NCI-H446 treated with DMSO at 0.1 percent for 48 hours (cell line): ENCODE measurements at places on chromosomes 2 and 18.
A peak's percentile ranks its signal among the peaks of the same experiment; 100 is the strongest.

- no peak for DNase-seq
These were observed 517.2 kb upstream of the ACVR2A start for GRCh38 chr2:147327613-147328012.

DNA sequence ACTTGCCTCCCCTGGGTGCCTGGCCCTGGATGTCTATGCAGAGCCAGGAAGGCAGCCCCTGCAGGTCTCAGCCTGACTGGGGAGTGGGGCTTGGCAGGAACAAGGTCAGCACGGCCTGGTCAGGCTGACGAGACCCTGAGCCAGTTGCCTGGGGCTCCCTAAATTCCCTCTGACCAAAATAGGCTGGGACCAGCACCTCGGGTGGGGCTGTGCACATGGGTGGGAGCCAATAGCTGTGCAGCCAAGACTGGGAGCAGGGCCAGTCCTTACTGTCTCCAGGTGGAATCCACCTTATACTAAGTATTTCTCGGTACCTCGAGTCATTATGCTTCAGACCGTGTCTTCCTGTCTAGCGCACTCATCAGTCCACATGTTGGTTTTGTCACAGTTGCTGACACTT is 11.4 kb upstream of the IL1R2 start:
- DNase-seq, result no peak

- DNase-seq, result no peak
These were observed 830.2 kb upstream of the SOX11 start for GRCh38 chr2:4862031-4862430.

DNA sequence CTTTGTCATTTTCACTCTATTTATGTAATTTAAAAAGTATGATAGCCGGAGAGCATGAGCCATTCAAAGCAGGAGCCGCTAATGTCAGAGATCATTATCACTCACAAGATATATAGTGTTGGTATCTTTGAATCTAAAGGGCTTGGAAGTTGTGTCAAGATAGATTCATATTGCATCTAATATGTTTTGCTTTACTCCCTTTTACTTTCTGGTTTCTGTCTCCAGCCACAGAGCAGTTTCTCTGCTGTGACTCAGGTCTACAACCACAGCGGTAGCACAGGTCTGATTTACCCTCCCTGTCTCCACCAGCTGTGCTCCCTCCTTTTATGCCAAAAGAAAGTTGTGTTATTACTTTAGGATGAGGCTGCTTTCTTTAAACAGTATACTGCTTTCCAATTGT is 424.0 kb downstream of the ARHGAP15 start:
- DNase-seq, result no peak

GRCh38 chr2:172046080-172046678 is 39.1 kb upstream of the DLX1 start:
- DNase-seq, result no peak

DNA sequence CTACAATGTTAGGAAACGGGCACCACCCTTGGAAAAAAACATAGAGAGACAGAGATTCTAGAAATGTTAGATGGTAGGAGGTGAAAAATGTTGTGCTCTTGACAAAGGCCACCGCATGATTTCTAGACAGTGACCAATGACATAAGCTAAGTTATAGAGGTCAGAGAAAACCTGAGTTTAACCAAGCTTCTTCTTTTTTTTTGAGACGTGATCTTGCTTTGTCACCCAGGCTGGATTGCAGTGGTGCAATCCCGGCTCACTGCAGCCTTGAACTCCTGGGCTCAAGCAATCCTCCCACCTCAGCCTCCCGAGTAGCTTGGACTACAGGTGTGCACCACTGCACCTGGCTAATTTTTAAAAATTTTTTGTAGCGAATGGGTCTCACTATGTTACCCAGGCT is 13.0 kb downstream of the FER1L5 start:
- DNase-seq, result no peak

DNA sequence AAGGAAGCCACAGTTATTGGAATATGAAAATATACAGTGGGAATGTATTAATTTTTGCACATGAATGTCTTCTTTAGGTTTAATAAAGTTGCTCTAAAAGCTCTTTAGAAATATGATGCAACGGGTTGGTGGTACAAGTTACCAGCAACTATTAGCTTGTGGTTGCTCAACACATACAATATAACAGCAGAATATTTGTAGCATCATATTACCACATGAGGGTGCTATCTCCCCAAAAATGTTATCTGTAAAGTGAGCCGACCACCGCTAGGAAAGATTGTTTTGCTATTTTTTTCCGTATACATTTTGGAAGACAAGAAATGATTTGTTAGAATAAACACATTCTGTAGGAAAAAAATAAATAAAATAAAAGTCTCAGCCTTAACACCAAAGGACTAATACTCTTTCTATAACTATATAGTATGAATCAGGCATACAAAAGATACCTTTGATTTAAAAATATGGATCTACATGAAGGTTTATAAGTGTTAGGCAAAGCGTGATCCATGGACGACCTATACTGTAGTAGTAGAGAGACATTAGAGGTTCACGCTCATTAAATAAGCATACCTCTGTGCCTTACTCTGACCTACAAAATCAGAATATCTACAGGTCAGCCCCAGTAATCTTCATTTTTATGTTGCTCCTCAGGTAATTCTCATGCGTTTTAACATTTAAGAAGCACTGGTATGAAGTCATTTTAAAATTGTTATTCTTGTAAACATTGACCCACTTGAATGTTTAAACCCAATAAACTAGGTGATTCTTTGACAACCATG is 1110.6 kb upstream of the ACVR2A start:
- peak; percentile 36 for DNase-seq

- DNase-seq, result no peak
These were observed 73.4 kb downstream of the CDCA7 start for GRCh38 chr2:173427887-173428668.

DNA sequence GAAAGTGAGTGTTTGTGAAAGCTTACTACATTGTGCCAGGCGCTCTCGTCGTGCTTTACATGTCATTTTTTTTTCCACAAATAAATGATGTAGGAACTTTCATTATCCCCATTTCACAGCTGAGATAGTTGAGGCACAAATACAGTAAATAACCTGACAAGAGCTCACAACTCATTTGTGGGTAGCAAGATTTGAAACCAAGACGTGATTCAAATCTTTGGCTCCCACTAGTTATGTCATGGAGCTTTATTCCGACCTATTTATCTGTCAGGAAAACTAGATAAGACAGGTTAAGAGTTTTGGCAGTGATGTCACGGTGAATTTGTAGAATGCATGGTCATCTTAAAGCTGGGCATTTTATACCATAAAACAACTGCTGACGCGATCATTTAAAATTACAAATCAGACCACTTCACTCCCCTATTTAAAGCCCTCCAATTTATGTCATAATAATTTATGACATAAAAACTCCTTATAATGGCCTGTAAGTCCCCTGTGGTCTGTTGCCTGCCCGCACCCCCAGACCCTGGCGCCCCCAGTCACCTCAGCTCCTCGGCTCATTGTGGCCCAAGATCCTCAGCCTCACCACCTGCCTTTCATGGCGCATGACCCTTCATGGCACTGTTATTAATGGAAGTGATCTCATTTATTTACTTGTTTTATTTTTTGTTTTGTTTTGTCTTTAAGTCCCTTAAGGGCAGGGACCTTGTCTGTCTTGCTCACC is 678 bp upstream of the ZNF24 start:
- no peak for DNase-seq

GRCh38 chr2:79393806-79394484 is 118.9 kb upstream of the CTNNA2 start:
- no peak for DNase-seq

GRCh38 chr2:138500592-138501424 is 762 bp upstream of the SPOPL start:
- DNase-seq, result no peak

- DNase-seq, result no peak
These were observed 47.3 kb upstream of the HPCAL1 start for GRCh38 chr2:10255189-10256030.

DNA sequence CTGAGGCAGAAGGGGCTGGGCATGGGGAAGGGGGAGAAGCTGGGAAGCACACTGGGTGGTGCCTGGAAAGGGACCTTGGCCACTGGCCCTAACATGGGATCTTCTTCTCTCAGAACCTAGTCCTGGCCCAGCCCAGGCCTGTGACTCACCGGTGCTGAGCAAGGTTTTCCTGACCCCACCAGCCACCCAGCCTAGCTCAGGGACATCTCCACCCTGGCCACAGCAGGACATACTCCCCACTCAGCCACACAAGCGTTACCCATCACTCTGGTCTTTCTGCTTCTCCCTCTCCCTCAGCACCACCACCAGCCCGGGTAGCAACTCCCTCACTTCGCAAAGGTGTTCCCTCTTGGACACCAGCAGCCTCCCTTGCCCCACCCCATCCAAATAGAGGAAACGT is 22.8 kb downstream of the TNS1 start:
- DNase-seq, result no peak

GRCh38 chr2:10903861-10904210 is 7.9 kb upstream of the KCNF1 start:
- DNase-seq, result no peak

DNA sequence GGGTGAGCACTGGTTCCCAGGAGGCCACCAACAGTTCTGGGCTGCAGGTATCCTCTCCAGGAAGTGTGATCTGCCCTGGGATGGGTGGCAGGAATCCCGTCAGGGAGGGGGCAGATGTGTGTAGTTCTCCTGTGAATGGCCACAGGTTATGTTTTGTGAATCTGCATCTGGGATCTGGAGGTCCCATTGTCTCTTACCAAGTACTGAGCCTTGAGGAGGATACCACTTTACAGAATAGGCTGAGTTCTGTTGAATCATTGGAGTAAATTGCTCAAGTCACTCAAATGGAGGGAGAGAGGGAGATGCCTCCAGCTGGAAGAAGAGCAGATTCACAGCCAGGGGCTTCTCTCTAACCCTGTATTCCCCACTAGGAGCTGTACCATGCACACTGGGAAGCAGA is 168.2 kb downstream of the ANKRD30B start:
- DNase-seq, result no peak

- DNase-seq, result peak; percentile 27
These were observed 27.2 kb upstream of the EML4 start for GRCh38 chr2:42141687-42142546.

DNA sequence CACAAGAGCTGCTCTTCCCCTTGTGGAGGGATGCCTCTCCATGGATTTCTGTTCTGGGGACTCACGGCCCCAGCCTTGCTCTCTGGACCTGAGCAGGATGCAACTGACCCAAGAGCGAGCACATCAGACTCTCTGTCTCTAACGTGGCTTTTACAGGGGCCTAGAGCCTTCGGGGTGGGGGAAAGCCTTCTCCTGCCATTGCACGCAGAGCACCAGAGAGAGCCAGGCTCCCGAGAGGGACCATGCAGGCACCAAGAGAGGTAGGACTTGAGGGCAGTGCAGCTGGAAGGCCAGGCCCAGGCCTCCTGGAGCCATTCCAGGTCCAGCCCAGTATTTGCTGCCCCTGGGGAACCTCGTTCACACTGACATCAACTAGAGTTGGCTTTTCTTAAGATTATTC is 475.6 kb upstream of the MYT1L start:
- no peak for DNase-seq

DNA sequence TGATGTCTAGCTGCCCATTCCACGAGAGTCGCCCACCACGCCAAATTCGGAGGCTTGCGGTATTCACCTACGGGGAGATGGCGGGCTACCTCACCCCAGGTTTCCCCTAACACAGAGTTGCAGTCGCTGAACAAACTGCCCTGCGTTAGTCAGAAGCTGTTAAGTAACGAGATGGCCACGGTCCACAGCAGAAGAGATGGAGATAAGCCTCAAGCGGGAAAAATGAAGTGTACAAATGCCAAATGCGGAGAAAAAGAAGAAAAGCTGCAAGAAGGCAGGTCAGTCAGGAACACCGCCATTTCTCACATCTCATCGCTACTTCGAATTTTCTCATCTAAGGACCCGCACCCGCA is 425 bp downstream of the ASB3 start:
- no peak for DNase-seq

DNA sequence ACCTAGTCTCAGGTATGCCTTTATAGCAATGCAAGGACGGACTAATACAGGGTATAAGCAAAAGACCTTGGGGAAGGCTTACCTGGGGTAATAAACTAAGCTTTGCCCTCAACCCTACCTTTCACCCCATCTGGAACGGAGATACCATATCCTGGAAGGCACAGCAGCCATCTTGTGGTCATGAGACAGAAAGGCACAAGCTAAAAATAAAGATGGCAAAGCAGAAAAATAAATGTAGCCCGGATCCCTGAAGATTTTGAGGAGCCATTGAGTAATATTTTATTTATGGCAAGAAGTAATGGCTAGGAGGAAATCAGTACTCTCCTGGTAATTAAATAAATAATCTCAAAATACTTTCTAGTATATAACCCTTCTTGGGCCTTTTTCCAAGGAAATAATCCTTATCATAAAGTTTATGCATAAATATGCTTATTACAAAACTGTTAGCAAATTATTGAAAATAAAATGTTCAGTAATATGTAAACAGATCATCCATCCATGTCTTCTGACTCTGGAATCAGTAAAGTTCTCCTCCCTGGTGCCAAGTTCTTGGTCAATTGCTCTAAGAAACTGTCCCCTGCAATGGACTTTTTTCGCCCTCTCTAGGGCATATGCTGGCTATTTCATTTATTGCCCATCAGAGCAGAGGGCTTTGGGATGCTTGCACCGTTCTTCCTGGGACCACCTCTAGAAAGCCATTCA is 198.7 kb downstream of the SPP2 start:
- no peak for DNase-seq

GRCh38 chr2:30031184-30031583 is 109.8 kb upstream of the ALK start:
- DNase-seq, result no peak

DNA sequence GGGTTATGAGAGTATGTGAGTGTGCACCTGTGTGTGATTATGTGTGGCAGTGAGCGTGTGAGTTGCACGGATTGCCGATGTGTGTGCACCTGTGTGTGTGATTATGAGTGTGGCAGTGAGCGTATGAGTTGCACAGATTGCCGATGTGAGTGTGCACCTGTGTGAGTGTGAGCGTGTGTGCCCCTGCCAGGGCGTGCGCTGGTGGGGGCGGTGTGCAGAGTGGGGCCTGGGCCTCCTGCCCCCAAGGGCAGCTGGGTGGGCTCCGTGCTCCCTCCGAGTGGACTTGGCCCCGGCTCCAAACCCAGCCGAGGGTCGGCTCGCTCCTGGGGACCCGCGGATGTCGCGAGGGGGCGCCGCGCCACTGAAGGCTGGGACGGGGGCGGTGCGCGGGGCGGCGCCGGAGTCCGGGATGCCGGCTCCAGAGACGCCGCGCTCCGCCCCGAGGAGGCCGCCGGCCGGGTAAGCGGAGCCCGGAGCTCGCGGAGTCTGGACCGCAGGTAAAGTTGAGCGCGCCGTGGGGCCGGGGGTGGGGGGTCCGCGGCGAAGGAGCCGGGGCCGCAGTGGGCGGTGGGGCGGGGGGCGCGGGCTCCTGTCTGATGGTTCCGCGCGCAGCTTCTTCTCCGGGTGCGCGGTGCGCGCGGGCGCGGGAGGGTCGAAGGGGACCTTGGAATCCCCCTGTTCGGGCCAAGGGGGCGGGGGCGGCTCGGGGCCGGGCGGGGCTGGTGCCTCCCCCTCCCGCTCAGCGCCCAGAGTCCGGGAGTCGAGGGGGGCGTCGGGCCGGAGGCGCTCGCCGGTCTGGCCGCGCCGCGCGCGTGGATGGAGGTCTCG is at the start of gene KCNG2:
TSS of gene KCNG2 (plus strand) at position 421 of the 828 bp plus-strand sequence. CDS start 65,730 bp downstream, outside the sequence.
- DNase-seq, result no peak

- DNase-seq, result no peak
These were observed 84.5 kb upstream of the SNTG2 start for GRCh38 chr2:866009-866680.
